IPS-NIHi11 (cell line): ENCODE measurements at places on chromosomes 13 and 19.
A peak's percentile ranks its signal among the peaks of the same experiment; 100 is the strongest.

GRCh38 chr13:59086147-59086546 lies 1077.6 kb downstream of the DIAPH3 start:
- DNase-seq = no peak

- no peak for DNase-seq
These were observed 15.2 kb downstream of the TNNT1 start for GRCh38 chr19:55133639-55134444.

DNA sequence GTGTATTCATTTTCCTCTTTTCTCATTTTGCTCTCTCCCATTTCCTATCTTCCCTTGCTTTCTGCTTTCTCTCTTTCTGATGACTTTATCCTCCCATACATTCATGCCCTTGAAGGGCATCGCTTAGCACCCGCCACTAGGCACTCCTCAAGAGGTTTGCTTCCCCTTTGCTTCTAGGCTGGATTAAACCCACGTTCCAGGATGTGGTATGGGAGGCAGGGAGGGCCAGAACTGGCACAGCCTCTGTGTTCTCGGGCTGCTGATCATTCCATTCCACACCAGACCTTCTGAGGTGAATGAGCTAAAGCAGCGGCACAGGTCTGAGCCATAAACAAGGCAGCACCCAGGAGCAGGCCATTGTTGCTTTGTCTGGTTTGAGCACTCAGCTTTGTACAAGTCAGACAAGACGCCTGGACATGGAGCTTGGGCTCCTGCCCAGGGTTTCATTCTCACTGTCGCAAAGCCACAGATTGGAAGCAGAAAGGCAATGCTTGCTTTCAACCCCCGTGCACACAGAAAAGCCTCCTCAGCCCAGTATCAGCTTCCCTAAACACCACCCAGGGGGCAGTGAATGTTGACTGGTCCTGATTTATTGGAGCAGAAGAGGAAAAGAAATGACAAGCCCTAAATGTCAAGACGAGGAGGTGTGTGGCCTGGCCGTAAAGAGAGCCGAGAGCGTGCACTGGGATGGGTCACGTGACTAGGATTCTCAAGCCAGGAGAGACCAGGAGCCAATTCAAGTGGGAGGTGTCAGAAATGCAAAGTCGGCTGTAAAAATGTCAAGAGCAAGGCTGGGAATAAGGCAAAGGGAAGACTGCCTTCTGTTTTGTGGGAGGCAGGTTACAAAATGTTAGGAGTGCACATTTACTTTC lies 218.0 kb upstream of the SERP2 start:
- DNase-seq = peak; percentile 53

DNA sequence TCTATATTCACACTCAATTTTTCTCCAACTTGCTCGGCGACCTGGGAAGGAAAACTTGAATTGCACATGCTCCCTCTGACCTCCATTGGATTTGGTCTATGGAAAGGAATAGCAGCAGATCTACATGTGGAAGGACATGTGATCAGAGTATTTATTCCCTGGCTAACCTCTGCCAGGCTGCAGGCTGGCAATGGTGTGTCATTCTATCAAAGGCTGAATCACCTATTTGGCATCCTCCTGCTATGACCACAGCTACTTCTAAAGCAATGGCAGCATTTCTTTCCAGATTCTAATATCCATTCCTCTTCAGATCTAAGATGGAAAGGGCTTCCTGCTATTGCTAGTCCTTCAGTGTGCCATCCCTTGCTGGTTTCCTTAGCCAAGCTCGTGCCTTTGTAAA lies 144.3 kb upstream of the FREM2 start:
- DNase-seq = no peak

DNA sequence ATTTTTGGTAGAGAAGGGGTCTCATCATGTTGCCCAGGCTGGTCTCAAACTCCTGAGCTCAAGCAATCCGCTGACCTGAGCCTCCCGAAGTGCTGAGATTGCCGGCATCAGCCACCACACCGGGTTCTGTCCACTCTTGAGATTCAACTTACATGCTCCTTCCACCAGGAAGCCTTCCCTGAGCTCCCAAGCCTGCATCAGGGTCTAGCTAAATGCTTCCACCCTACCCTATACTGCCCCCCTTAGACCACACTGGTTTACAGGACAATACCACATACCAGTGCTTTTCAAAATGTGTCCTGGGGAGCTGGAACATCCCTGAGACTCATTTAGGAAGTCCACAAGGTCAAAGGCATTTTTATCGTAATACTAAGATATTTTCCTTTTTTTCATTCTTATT lies 15.1 kb upstream of the CACNG8 start:
- peak; percentile 50 for DNase-seq
